Activated T-cell treated with anti-CD3 and anti-CD28 coated beads for 1 hour (primary cell): ENCODE measurements at places on chromosomes 5 and 9.
A peak's percentile ranks its signal among the peaks of the same experiment; 100 is the strongest.

GRCh38 chr5:32571128-32571527, 14.2 kb upstream of the SUB1 start:
- no peak for DNase-seq

DNA sequence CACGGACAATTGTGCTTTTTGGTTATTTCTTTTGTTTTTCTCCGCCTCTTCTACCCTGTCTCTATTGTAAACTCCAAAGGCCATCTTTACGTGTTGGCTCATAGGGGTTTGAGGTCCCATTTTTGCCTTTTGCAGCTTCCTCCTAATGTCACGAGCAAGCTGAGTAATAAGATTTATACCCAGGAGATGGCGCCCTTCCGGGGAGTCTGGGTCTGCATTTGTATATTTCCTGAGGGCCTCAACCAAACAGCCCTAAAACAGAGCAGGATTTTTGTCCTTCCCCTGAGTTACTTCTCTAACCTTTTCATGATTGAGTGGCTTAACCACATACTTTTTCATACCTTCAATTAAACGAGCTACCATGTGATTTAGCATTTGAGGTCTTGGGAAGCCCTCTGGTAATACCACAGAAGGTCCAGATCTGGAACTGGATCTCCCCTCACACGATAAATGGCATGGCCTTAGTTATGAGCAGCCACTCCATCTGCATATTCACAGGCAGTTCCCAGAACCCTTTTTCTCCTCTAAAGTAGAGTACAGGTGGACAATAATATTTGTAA, 11.2 kb upstream of the CFAP95 start:
- DNase-seq = peak; percentile 1

- DNase-seq = no peak
These were observed 140.4 kb upstream of the SPDL1 start for GRCh38 chr5:169442913-169443784.

- no peak for DNase-seq
These were observed 24.9 kb downstream of the AUH start for GRCh38 chr9:91336786-91337185.

DNA sequence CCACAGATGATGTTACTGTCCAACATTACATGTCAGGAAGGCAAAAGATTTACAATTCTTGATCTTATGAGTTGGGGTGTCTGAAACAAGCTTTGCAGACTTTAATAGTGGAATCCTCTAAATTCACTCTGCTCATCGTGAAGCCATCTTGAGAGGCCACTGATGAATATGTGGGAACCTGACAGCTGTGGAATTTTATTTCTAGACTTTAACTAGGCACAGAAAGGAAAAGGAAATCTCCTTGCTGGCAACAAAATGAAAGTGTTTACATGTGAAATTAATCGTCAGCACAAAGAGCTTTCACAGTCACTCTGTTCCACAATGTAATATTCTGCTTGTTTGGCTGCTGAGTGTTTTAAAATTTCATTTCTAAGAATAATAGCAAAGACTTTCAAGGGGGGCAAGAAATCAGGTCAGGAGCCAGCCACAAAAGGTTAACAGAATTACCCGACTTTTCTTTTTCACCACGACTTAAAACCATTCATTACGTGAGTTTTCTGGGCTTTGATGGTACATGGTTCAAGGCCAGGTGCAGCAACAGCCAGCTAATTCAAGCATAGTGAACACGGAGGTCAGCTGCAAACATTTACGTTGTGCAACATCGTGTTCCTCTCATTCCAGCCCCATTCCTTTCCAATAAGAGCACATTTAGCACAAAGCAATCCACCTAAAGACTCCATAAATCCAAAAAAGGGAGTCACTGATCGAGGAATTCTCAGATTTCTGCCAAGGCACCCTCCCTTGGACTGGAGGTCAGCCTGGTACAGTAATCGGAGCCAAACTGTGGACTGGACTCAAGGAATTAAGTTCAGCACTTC, 14.6 kb downstream of the NREP start:
- no peak for DNase-seq

DNA sequence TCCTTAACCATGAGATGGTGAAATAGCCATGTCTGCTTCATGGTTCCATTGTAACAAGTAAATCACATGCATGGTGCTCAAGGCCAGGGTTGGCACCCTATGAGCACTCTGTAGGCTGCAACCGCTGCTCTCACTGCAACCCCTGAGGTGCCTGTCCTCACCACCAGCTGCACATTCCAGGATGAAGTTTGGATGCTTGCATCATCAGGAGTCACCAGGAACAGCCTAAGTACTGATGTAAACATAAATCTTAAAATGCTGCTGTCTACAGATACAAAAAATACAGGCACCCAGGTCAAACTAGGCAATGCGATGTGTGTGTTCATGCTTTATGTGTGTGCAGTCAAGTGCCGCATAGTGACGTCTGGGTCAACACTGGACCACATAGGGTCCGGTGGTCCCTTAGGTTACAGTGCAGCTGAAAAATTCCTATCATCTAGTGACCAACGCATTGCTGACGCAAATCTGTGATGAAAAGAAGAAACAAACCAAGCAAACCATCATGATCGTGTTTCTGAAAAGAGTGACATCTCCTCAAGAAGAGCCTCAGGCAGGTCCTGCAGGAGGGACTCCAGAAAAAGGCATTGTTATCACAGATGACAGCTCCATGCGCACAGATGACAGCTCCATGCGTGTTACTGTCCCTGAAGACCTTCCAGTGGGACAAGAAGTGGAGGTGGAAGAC, 234.8 kb downstream of the AUH start:
- no peak for DNase-seq
